ENCODE measurements at places on chromosomes 6 and 20. TPM values are rescaled to one million over a fixed set of nuclear protein-coding genes. Genes with fewer than 3 reads are reported as not detected.

SGK2 gene
- 2.1 TPM for total RNA-seq

GRCh38 chr20:33521461-33521860 lies 31.6 kb downstream of the CBFA2T2 start:
- no peak for DNase-seq
- no peak overlapping the region for H3K27ac ChIP-seq
- peaks cover 8% of the 10 kb centered on the region for H3K36me3 ChIP-seq
- H3K4me3 ChIP-seq, result no peak overlapping the region

FBXO30 gene
- 1.6 TPM for total RNA-seq

DNA sequence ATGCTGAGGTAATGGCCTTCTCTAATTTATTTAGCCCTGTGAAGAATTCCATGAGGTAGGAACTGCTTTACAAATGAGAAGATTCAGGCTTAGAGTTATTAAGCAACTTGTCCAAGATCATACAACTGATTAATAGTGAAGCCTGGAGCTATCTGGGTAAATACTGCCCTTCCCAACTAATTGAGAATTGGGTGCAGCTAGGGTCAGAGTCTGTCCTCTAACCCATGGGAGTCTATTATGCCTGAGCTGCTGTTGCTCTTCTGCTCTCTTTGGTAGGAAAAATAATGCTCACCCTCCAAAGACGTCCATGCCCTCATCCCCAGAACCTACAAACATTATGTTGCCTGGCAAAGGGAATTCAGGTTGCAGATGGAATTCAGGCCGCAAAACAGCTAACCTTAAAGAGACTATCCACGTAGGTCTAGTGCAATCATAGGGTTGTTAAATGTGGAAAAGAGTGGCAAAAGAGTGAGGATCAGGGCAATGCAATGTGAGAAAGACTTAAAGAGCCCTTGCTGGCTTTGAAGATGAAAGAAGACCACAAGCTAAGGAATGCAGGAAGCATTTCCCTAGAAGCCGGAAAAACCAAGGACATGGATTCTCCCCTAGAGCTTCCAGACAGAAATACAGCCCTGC lies 90.1 kb downstream of the SPTLC3 start:
- DNase-seq, result no peak
- H3K4me1 ChIP-seq, result no peaks in the 10 kb centered on the region
- no peak overlapping the region for H3K27ac ChIP-seq
- no peaks in the 10 kb centered on the region for H3K36me3 ChIP-seq
- no peak overlapping the region for H3K4me3 ChIP-seq
- H3K27me3 ChIP-seq, result no peaks in the 10 kb centered on the region

DNA sequence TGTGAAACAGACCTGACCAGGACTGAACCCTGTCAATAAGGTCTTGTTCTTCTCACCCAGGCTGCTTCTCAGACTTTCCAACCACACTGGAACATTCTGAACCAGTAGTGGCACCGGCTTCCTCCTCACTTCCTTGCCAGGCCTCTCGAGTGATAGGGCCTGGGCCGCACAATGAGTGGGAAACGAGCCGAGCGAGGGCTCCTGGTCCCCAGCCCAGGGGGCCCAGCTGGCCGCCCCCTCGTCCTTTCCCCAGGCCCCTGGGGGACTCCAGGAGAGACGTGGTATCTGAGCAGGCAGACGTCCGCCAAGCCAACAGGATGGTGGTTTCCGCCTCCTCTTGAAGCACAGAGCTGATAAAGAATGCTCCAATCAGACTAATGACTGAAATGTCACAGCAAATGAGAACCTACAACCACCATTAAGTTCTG lies 117.9 kb downstream of the GMDS start:
- H3K27ac ChIP-seq, result no peak overlapping the region
- DNase-seq, result no peak
- no peaks in the 10 kb centered on the region for H3K36me3 ChIP-seq

DNA sequence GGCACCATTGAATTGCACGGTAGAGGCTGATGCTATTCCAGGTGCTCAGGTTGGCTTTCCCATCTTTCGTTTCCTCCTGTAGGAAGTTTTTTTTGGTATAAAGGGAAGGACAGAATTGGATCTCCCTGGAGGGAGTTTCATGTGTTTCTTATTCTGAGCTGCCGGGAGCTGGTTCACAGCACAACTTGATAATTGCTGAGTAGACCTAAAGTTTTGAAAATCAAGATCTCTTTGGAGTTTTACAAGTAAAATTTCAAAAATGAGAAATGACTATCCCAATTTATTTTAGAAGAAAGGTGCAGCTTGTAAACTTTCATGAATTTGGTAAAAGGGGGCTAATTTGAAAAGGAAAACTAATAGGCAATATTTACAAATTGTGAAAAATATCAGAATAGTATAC lies 125.2 kb upstream of the ESR1 start:
- no peaks in the 10 kb centered on the region for H3K4me1 ChIP-seq
- H3K27me3 ChIP-seq, result no peaks in the 10 kb centered on the region
- DNase-seq, result no peak
- no peak overlapping the region for H3K4me3 ChIP-seq
- H3K36me3 ChIP-seq, result no peaks in the 10 kb centered on the region
- no peak overlapping the region for H3K27ac ChIP-seq

DNA sequence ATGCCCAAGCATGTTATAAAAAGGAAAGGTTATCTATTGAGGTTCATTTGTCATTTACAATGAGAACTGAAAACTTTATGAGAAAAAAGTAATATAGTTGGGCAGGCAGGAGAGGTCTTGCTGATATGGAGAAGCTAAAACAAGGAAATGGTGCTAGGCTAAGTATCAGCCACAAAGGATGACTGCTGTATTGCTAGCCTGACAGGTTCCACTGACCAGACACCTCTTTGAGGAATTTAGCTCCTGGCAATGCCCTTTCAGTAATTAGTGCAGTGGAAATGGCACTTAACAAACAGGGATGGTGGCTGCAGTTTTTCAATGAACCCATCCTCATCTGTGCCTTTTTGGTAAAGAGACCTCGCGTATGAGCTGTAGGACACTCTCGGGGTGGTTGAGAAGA lies 284.4 kb downstream of the ZFAND3 start:
- no peaks in the 10 kb centered on the region for H3K4me1 ChIP-seq
- no peak for DNase-seq
- no peaks in the 10 kb centered on the region for H3K27me3 ChIP-seq
- no peaks in the 10 kb centered on the region for H3K36me3 ChIP-seq

SEL1L2 gene
- not detected for total RNA-seq

DNA sequence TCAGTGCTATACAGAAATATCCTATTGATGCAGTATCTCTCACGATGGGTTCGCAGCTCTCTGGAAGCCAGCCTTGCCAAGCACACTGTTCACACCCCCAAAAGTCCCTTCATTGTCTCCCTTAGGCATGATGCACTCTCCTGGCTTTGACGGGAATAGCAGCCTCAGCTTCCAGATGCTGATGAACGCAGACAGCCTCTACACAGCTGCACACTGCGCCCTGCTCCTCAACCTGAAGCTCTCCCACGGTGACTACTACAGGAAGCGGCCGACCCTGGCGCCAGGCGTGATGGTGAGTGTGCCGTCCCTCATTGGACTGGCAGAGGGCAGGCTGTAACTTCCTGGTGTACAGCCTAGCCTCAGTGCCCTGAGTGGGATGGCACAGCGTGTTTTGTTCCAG lies 60.0 kb upstream of the PBOV1 start:
- H3K4me1 ChIP-seq, result no peaks in the 10 kb centered on the region
- no peak for DNase-seq
- H3K36me3 ChIP-seq, result no peaks in the 10 kb centered on the region
- H3K27me3 ChIP-seq, result no peaks in the 10 kb centered on the region
- no peak overlapping the region for H3K27ac ChIP-seq

DNA sequence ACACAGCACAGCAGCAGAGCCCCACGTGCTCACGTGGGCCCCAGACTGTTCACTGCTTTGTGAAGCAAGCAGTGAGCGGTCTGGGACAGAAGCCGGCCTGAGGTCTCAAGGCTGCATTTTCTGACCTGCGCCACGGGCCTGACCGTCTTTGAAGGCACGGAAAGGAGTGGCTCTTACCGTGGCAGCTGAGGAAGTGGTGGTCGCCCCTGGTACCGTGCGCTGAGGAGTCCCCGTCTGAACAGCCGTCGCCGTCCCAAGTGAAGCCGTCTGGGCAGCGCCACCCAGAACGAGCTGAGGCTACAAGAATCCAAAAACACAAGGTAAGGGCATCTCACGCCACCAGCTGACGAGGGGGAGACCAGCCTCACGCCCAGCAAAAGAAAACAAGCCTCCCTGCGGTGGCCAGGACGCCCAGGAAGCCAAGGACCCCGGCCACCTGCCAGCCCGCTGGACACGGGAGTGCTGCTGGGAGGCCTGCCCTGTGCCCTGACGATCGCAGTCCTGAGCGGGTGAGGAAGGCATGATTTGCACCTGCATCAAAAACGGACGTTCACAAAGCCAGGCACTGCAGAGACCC lies 55.7 kb downstream of the TAF4 start:
- no peak overlapping the region for H3K4me3 ChIP-seq
- H3K36me3 ChIP-seq, result peaks cover 80% of the 10 kb centered on the region
- no peaks in the 10 kb centered on the region for H3K27me3 ChIP-seq
- peaks cover 4% of the 10 kb centered on the region for H3K4me1 ChIP-seq
- no peak for DNase-seq
- H3K27ac ChIP-seq, result no peak overlapping the region

GRCh38 chr6:159981403-159982245 lies 12.7 kb downstream of the IGF2R start:
- no peaks in the 10 kb centered on the region for H3K36me3 ChIP-seq
- no peaks in the 10 kb centered on the region for H3K27me3 ChIP-seq
- no peak for DNase-seq

DNA sequence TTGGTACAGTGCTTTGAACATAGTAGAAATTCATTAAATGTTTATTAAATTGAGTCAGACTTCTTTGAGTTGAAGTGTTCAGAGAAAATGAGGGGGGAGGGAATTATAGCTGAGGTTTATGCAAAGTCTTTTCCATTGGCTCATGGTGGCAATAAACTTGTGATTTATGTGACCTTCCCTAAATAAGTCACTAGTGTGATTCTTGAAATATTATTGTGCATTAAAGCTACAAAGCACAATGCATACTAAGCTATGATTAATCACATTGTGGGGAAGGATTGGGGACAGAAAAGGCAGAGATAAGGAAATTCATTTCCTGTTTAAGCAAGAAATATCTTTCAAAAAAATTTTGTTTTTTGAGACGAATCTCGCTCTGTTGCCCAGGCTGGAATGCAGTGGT lies 877.5 kb downstream of the TFAP2A start:
- no peak overlapping the region for H3K27ac ChIP-seq
- no peaks in the 10 kb centered on the region for H3K27me3 ChIP-seq
- H3K4me3 ChIP-seq, result no peak overlapping the region
- H3K4me1 ChIP-seq, result no peaks in the 10 kb centered on the region
- no peaks in the 10 kb centered on the region for H3K36me3 ChIP-seq
- no peak for DNase-seq

GRCh38 chr6:22071270-22072041 lies 225.4 kb downstream of the PRL start:
- no peaks in the 10 kb centered on the region for H3K4me1 ChIP-seq
- DNase-seq, result no peak

DNA sequence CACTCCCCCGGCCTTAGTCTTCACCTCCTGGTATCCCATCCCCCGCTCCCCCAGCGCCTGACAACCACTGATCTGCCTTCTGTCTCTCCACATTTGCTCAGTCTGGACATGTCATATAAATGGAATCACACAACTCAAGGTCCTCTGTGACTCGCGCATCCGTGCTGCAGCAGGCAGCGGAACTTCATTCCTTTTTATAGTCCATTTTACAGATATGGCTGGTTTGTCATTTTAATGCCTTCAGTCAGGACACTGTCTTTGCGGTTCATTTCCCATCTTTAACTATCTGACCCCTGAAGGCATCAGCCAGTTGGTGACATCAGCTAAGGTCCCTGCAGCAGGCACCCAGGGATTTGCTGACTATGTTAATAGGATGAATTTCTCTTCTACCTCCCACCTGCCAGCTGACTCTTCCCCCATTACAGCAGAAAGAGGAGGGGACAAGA lies 125.7 kb downstream of the ZMYND8 start:
- H3K4me1 ChIP-seq, result no peaks in the 10 kb centered on the region
- no peak for DNase-seq

DNA sequence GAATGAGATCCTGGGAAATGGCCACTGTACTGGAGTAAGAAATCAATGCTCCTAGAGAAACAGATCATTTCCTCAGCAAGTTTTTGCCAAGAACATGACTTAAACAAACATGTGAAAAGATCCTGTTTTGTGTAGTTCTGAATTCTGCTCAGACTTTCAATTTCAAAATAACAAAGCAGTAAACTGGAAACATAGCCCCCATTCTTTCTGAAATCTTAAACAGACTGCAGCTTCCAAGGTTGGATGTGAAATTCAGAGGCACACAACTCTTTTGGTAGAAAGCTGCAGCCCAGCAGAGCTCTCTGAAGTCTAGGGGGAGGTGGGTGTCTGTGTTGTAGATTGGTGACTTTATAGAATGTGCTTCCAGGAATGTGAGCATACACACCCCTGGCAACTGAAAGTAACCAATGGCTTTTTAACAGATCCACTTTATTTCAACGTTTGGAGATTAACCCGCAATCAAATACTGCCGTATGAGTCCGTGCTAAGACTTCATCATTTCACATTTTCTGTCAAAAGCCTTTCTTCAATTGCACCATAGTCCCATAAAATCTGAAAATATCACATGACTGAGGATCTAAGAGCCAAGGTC lies 86.4 kb downstream of the ATXN1 start:
- no peak overlapping the region for H3K27ac ChIP-seq

- H3K27ac ChIP-seq, result no peak overlapping the region
- no peaks in the 10 kb centered on the region for H3K4me1 ChIP-seq
- no peaks in the 10 kb centered on the region for H3K27me3 ChIP-seq
- H3K36me3 ChIP-seq, result no peaks in the 10 kb centered on the region
- DNase-seq, result no peak
These were observed 156.1 kb downstream of the COL21A1 start for GRCh38 chr6:56091159-56091869.

MTFR2 gene
- total RNA-seq, result 1.2 TPM

PGBD1 gene
- 1.5 TPM for total RNA-seq

ANKRD60 gene
- total RNA-seq, result not detected

ACTL10 gene
- total RNA-seq, result 1.2 TPM

ENPP3 gene
- total RNA-seq, result 0.51 TPM

DNA sequence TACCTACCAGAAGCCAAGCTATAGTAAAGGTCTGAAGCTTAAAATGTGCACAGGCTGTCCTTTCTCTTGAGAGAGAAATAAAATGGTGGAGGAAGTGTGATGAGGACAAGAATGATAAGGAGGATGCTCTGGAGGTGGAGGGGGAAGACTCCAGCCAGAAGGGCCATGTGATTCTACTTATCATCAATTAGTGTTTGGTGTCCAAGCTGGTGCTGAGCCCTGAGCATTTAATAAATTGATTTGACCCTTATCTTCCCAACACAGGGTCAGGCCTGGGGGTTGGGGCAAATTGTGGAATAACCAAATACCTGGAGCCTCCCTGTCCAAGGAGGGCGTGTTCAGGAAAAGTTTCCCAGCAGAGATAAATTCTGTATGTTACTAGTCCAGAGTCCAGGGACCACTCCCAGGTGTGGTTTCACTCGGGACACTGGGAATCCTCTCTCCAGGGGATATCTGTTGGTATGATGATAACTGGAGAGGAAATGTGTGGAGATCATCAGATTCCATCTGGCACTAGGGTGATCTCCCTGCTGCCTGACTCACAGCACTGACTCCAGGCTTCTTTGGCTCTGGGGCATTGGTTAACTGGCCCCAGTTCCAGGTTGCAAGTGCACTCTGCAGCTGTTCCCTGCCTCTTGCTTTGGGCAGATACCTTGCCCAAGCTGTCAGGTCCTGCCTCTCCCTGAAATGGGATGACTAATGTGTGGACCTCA lies 3.8 kb upstream of the MYBL2 start:
- no peak for DNase-seq
- no peak overlapping the region for H3K27ac ChIP-seq

GRCh38 chr6:14354919-14355572 lies 237.5 kb downstream of the CD83 start:
- H3K27me3 ChIP-seq, result no peaks in the 10 kb centered on the region
- no peak overlapping the region for H3K27ac ChIP-seq
- H3K36me3 ChIP-seq, result no peaks in the 10 kb centered on the region
- H3K4me1 ChIP-seq, result no peaks in the 10 kb centered on the region
- DNase-seq, result no peak

Measured in naive thymus-derived CD4-positive, alpha-beta T cell (primary cell).